ENCODE measurements at places on chromosomes 5 and 9.

DNA sequence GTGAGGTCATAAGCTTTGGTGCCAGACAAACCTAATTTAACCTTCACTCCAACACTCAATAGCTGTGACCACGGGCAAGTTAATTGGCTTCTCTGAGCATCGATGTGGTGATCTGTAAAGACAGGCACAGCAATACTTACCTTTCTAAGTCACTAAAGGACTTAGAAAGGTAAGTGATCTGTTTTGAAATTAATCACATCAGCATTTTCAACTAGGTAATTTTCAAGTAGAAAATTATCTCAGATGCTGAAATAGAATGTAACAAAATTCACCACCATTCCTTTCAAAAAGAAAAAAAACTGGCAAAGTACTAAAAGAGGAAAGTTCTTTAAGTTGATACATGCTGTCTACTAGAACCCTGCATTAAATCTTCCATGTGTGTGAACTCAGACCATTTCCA lies 354.5 kb downstream of the ICE1 start:
- DNase-seq = no peak

GRCh38 chr5:17436761-17437221 lies 61.2 kb upstream of the TAF11L2 start:
- DNase-seq = no peak

DNA sequence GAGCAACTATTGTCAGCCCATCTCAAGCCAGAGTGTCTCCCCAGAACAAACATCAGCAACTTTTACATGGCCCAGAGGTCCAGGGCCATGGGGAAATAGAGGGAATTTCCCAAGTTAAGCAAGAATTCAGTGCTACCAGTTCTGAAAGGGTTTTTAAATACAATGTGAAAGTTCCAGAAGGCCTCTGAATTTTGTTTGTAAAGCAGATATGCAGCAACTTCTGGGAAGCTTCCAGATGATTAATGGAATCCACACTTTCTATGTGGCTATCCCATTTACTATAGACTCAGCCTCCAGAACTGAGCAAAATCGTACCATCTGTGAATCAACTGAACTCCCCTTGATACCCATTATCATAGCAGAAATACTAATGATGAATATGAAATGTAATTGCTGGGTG lies 93.8 kb downstream of the FEM1C start:
- DNase-seq = no peak

GRCh38 chr5:97628031-97628430 lies 445.0 kb upstream of the RIOK2 start:
- no peak for DNase-seq

- DNase-seq = no peak
Observed at GRCh38 chr9:72734631-72735030, 213.2 kb downstream of the TMC1 start.

DNA sequence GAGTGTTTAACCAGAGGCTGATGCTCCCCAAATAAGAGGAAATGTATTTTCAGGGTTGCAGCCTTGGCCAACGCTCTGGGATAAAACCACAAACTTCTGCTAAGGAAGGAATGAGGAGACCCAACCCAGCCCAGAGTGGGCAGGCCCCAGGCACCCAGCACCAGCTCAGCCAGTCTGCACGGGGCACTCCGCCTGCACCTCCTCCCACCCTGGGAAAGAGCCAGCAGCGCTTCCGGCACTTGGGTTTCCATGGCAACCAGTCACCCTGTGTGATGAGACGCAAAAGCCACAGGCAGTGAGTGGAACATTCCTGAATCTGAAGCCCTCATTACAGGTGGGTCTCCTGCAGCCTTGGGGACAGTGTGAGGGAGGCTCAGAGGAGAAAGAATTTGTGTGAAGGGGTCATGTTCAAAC lies 85.2 kb upstream of the ZBTB43 start:
- no peak for DNase-seq

DNA sequence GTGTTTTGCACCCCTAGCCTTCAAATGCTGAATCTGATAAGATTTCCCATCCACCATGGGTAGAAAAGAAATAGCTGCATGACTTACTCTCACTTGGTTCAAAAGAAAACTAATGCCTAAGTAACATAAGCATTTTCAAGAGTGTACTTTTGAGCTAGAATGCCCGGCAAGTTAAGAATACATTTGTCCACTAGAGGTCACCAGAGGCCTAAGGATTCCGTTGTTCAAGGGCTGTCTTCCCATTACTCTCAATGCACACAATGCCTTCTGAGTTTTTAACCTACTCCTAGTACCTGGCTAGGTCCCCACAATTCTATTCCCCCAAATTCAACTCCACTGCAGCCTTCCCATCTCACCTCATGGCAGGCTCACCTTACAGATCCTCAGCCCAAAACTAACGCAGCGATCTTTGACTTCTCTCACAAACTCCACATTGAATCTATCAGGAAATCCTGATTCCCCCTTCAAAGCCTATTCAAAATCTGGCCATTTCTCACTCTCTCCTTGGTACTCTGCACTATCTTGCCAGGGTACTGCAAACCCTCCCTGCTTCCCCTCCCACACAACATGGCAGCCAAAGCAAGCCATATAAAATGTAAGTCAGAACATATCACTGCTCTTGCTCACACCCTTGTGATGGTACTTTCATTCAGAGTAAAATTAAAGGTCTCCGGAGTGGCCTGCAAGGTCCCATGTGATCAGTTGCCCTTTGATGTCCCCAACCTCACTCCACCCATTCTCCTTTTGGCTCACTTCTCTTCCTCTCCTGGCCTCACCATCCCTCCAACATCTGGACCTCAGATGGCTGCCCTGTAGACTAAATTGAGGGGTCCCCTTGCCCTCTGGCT lies 13.4 kb downstream of the OXCT1 start:
- DNase-seq = no peak

DNA sequence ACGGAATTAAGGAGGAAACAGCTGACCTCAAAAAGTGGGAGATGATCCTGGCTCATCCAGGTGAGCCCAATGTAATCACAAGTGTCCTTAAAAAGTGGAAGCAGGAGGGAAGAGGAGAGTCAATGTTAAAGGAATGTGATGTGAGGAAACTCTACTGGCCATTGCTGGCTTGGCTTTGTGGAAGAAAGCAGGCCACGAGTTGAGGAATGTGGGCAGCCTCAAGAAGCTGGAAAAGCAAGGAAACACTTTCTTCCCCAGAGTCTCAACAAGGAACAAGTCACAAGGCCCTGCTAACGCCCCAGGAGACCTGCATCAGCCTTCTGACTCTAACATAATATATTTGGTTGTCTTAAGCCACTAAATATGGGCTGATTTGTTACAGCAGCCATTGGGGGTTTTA lies 252.8 kb downstream of the PSAT1 start:
- no peak for DNase-seq

- DNase-seq = no peak
Observed at GRCh38 chr9:106830527-106831150, 32.3 kb upstream of the ZNF462 start.

DNA sequence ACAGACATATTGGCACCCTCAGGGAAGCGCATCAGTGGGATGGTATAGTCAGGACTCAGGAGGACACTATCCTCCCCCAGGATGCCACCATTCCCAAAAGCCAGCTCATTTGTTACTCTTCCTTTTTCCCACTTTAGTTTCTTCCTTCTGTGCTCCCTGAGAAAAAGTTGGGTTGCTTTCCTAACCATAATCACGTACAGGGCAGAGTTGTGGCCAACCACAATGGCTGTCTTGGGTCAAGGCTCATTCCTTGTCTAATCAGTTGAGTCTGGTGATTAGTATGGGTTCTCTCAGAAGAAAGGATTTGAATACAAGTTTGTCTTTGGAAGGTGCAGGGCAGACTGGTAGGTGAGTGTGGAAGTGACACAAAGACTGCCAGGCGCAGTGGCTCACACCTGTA lies 26.6 kb upstream of the ATP6V1G1 start:
- DNase-seq = no peak

DNA sequence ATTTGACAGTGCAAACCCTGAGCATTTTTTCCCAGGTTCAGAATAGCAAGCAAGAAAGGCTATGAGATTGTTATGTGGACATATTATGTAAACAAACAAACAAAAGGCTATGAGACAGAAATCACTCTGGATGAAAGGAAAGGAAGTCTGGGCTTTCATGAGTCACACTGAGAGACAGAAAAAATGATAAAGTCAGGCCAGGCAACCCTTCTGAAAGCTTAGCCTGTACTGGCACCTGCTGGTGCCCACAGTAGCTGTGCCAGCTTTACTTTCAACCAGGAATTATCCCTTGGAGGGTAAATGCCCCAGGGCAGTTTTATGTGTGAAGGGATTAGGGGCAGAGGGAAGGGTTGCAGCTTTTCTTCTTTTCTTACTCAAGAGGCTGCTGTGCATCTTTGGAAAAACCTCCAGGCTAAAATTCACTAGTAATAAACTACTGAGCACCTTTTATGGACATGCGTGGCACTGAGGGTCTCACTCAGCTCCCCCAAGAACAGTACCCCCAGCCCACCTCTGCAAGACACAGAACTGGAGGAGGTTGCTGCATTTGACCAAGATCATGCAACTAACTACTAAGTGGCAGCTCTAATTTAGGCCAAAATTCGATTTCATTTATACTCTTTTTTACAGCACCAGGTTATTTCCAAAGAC lies 41.7 kb downstream of the ACTL7B start:
- DNase-seq = no peak

GRCh38 chr5:10671041-10672008 lies 89.7 kb downstream of the DAP start:
- no peak for DNase-seq

DNA sequence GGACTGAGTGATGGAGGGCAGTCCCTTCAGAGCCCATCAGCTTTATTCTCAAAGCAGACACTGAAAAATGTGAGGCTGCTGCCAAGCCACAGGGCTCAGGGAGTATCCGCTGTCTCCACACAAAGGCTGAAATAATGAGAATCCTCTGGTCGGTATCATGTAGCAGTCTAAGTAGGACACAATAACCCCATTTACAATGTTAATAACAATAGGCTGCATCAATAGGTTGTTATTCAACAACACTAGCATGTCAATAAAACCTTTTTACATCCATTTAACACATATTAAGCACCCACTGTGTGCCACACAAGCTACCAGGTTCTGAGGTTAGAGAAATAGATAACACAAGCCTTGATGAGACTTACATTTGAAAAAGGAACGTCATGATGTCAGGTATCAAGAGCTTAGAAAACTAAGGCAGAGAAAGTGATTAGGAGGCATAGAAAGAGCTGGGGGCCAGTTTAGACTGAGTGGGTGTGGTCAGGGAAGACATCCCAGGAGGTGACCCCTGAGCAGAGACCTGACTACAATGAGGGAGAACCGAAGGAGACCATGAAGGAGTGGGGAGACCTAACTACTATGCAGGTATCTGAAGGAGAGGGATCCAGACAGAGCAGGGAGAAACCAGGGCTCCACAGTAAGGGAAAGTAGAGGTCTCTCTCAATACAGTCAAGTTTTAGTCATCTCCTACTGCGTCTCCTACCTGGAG lies 140.1 kb upstream of the GRIA1 start:
- DNase-seq = no peak

DNA sequence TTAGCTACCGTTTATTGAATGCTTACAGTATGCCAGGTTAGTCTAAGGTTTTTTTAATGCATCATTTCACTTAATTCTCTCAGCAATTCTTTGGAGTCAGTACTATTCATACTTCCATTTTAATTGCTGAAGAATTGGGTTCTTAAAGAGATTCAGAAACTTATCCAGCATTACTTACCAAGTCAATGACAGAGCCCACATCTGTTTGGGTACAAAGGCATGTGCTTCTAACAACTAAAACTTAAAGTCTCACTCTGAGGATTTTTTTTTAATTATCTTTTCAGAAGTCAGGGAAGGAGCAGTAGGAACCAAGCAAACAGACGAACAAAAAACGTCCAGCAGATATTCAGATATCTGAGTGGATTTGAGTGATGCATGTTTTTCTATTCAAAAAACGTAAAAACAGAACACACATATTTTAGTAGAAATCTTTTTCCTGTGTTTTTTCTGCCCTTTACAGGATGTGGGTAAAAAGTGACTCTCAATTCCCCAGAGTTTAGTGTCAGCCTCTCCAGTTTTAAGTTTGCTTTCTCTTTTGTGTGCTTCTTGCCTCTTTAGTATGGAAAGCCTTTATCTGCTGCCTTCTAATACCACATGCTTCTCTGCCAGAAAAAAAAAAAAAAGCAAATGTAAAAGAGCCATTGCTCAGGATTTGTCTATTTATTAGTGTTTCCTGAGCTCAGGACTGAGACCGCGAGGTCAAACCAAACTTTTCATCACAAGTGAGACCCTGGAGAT lies 118.0 kb downstream of the PRKACG start:
- DNase-seq = no peak

- no peak for DNase-seq
Observed at GRCh38 chr5:142474431-142475094, 149.7 kb upstream of the SPRY4 start.

- no peak for DNase-seq
Observed at GRCh38 chr5:139669662-139670368, 21.7 kb downstream of the CXXC5 start.

GRCh38 chr9:115099901-115100300 lies 18.1 kb downstream of the TNC start:
- DNase-seq = no peak

DNA sequence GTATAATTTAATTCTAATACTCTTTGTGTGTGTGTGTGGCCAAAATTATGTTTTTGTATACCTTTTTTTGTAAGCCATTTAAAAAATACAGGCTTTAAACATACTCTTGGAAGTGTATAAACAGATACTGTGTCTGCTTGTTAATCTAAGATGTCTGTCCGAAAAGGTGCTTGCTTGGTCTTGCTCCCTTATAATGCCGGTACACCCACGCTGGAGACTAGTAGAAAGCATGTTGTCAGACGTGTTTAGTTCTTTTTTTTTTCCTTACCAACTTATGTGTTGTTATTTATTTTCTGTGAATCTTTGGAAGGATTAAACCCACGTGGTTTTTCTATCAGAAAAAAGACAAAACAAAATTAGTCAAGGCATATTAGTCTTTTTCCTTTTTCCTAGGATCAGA lies 9.5 kb downstream of the GAPVD1 start:
- DNase-seq = no peak

DNA sequence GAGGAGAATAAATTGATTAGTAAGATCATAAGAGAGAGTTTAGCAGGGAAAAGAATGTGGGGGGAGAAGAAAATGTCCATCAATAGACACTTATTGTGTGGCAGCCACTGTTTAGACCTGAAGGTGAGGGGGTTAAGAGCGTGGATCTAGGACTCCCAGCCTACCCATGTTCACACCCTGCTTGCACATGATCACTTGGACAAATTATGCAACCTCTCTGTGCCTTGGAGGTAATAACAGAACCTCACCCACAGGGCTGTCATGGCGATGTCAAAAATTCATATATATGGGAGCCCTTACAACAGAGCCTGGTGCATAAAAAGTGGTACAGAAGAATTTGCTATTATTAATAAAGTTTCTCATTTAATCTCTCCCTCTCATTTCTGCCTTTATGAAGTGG lies 86.0 kb upstream of the EQTN start:
- no peak for DNase-seq

DNA sequence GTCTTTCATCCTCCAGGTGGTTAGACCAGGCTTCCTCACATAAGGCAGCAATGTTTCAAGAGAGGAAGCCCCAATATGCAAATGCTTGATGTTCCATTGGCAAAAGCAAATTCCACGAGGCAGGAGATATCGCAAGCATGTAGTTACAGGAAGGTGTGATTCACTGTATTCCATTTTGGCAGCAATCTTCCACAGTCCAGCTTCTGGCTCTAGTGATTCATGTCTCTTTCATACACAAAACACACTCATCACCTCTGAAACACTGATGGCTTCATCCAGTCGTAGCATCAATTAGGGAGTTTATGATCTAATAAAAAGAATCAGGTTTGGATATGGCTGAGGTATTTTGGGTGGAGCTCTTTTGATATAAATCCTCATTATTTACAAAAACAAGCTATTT lies 552.2 kb upstream of the RIOK2 start:
- no peak for DNase-seq

- DNase-seq = no peak
Observed at GRCh38 chr9:79974806-79975422, 403.1 kb downstream of the TLE4 start.

GRCh38 chr9:115133649-115134048 lies 15.7 kb upstream of the TNC start:
- DNase-seq = no peak

Data from omental fat pad (tissue), 4 donors.